ENCODE measurements at places on chromosomes 2 and 18. TPM values are rescaled to one million over a fixed set of nuclear protein-coding genes. Genes with fewer than 3 reads are reported as not detected.

Gene MAL
- not detected for total RNA-seq

Gene REEP1
- total RNA-seq = 1.3 TPM

Gene PLEK
- total RNA-seq = not detected

Gene GNLY
- not detected for total RNA-seq

Gene HOXD13
- total RNA-seq = not detected

Gene DUSP2
- total RNA-seq = 13.5 TPM

GRCh38 chr2:212359425-212360067 is 179.1 kb downstream of the ERBB4 start:
- H3K27ac ChIP-seq = no peak overlapping the region
- no peaks in the 10 kb centered on the region for H3K27me3 ChIP-seq
- no peaks in the 10 kb centered on the region for H3K4me1 ChIP-seq
- DNase-seq = no peak
- no peaks in the 10 kb centered on the region for H3K36me3 ChIP-seq
- H3K4me3 ChIP-seq = no peak overlapping the region

GRCh38 chr2:240469239-240469636 is 33.8 kb downstream of the GPC1 start:
- no peaks in the 10 kb centered on the region for H3K4me1 ChIP-seq
- DNase-seq = peak; percentile 40
- no peak overlapping the region for H3K4me3 ChIP-seq
- no peak overlapping the region for H3K27ac ChIP-seq
- no peaks in the 10 kb centered on the region for H3K36me3 ChIP-seq

- H3K36me3 ChIP-seq = peaks cover 10% of the 10 kb centered on the region
- peak; percentile 63 for DNase-seq
- no peak overlapping the region for H3K27ac ChIP-seq
- no peaks in the 10 kb centered on the region for H3K27me3 ChIP-seq
These were observed 549.4 kb downstream of the NYAP2 start for GRCh38 chr2:225948903-225949302.

DNA sequence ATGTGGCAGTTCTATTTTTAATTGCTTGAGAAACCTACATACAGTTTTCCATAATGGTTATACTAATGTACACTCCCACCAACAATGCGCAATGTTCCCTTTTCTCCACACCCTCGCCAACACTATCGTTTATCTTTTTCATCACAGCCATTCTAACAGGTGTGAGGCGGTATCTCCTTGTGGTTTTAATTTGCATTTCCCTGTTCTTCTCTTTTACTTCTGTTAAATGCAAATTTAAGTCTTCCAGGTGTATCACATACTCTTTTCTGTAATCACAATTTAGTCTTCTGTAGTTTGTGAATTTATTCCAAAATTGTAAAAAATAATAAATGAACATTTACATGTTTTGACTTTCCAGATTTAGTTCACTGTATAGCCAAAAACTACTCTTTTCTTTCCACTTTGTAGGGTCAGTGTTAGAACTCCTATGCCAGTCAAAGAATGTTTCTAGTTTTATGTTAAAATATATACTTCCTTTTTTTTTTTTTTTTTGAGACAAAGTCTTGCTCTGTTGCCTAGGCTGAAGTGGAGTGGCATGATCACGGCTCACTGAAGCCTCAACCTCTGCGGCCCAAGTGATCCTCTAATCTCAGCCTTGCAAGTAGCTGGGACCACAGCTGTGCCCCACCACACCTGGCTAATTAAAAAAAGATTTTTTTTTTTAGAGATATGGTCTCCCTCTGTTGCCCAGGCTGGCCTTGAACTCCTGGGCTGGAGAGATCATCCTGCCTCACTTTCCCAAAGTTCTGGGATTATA is 15.4 kb upstream of the ACYP2 start:
- H3K27me3 ChIP-seq = no peaks in the 10 kb centered on the region
- no peak for DNase-seq
- H3K27ac ChIP-seq = no peak overlapping the region
- no peaks in the 10 kb centered on the region for H3K4me1 ChIP-seq

GRCh38 chr2:80438686-80439085 is 134.1 kb upstream of the LRRTM1 start:
- 0 out of 2 replicates have a peak, but pooled peaks cover 2% of the 10 kb centered on the region for H3K27me3 ChIP-seq
- H3K4me1 ChIP-seq = no peaks in the 10 kb centered on the region
- no peak for DNase-seq
- no peaks in the 10 kb centered on the region for H3K36me3 ChIP-seq

DNA sequence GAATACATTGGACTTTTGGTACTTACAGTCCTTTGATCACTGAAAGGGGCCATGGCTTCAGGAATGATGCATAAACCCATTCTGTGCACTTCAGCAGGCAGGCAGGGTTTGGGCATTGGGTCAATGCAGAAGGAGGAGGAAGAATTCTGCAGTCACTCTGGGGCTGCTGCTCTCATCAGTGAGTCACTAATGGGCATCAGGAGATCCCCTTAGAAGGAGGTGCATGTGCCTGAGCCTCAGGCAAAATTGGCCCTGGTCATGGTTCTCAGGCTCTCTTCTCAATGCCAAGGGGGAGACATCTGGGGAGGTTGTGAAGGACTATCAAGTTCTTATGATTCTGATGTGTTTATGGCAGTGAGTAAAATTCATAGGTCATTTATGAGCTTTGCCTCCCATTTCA is 52.0 kb upstream of the TNP1 start:
- no peak overlapping the region for H3K27ac ChIP-seq
- no peak for DNase-seq
- no peaks in the 10 kb centered on the region for H3K4me1 ChIP-seq
- H3K4me3 ChIP-seq = no peak overlapping the region

- H3K4me1 ChIP-seq = no peaks in the 10 kb centered on the region
- H3K4me3 ChIP-seq = no peak overlapping the region
- no peak for DNase-seq
- no peak overlapping the region for H3K27ac ChIP-seq
- H3K27me3 ChIP-seq = no peaks in the 10 kb centered on the region
- peaks cover 32% of the 10 kb centered on the region for H3K36me3 ChIP-seq
These were observed 105.2 kb upstream of the TFCP2L1 start for GRCh38 chr2:121390082-121390692.

DNA sequence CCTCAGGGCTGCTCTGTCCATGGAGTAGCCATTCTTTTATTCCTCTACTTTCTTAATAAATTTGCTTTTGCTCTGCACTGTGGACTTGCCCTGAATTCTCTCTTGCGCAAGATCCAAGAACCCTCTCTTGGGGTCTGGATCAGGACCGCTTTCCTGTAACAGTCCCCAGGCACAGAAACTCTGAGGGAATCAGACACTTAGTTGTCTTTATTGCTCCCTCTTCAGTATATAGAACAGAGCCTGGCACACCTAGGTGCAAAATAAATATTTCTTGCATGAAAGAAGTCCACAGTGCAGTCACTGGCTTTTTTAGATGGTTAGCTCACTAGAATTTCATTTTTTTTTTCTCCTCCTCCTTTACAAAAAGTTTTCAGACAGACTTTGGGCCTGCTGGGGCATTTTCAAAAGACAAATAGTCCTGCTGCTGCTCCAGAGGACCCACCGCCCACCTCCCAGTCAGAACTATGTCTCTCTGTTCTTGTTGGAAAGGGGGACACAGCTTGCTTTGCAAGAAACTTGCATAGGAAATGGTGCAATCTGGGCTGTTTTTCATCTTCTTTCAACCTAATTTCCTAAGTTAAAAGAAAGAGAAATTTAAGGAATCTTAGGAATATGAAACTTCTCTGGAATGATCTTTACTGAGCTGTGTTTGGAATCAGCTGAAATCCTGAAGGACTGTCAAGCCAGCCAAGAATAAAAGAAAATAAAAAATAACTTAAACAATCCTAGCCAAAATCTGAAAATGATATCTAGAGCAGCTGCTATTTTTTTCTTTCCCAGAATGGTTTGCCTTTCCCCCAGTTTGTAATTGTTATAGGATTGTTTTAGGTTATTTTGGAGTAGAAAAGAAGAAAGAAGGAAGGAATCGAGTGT is 31.7 kb upstream of the MAP4K3 start:
- H3K27me3 ChIP-seq = no peaks in the 10 kb centered on the region
- H3K4me1 ChIP-seq = no peaks in the 10 kb centered on the region
- H3K4me3 ChIP-seq = no peak overlapping the region
- no peaks in the 10 kb centered on the region for H3K36me3 ChIP-seq
- DNase-seq = no peak

- H3K36me3 ChIP-seq = peaks cover 2% of the 10 kb centered on the region
- no peak overlapping the region for H3K4me3 ChIP-seq
- no peak overlapping the region for H3K27ac ChIP-seq
- no peaks in the 10 kb centered on the region for H3K27me3 ChIP-seq
- peaks cover 6% of the 10 kb centered on the region for H3K4me1 ChIP-seq
These were observed 90.1 kb downstream of the ACVR1 start for GRCh38 chr2:157785866-157786662.

DNA sequence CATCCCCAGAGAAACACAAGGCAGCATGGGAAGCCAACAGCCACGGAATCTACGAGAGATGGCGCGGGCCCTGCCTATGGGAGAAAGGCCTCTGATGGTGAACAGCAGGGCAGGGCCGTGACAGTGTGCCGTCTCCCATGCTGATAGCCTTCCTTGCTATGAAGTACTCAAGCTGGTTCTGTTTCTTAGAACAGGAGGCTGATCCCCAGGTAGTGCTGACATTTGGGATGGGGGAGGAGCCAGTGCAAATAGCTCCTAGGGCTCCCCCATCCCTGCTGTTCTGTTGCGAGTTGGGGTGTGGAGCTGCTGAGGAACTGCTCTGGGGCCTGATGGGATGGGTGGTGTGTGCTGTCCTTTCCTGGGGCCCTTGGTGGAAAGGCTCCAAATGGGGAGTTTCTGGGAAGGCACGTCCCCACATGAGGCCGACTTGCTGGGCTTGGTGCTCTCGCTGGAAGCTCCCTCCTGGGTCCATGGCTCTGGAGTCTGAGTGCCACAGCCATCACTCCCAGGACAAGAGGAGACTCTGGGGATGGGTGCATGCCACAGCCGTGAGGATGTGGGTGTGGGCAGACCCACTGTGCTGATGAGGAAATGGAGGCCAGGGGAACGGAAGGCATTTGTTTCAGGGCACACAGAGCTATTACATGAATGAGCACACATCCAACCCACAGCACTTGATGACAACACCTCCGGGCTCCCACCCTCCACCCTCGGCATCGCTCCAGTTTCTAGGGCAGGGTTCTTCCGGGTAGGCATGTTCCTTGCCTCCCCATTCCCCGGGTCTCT is 246.8 kb downstream of the HDAC4 start:
- no peak overlapping the region for H3K4me3 ChIP-seq
- H3K36me3 ChIP-seq = peaks cover 26% of the 10 kb centered on the region
- no peaks in the 10 kb centered on the region for H3K27me3 ChIP-seq
- DNase-seq = peak; percentile 14
- no peaks in the 10 kb centered on the region for H3K4me1 ChIP-seq
- no peak overlapping the region for H3K27ac ChIP-seq

DNA sequence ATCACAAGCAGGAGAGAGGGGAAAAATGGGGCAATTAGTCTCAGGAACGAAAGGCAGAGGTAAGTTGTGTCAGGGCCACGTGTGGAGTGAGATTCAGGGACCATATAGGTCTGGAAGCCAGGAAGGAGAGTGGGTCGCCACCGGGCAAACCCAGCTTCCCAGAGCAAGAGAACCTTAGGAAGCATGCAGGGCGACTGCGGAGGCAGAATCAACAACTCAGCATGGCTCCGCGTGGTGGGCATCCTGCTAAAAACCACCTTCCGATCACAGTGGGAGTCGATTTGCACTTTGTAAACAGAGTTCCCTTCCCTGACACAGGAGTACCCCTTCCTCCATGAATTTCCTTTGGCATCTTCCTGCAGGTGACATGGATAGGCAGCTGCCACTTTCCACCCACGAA is 114.6 kb downstream of the TTC32 start:
- no peak overlapping the region for H3K27ac ChIP-seq
- DNase-seq = no peak
- no peaks in the 10 kb centered on the region for H3K36me3 ChIP-seq
- no peak overlapping the region for H3K4me3 ChIP-seq
- no peaks in the 10 kb centered on the region for H3K27me3 ChIP-seq

DNA sequence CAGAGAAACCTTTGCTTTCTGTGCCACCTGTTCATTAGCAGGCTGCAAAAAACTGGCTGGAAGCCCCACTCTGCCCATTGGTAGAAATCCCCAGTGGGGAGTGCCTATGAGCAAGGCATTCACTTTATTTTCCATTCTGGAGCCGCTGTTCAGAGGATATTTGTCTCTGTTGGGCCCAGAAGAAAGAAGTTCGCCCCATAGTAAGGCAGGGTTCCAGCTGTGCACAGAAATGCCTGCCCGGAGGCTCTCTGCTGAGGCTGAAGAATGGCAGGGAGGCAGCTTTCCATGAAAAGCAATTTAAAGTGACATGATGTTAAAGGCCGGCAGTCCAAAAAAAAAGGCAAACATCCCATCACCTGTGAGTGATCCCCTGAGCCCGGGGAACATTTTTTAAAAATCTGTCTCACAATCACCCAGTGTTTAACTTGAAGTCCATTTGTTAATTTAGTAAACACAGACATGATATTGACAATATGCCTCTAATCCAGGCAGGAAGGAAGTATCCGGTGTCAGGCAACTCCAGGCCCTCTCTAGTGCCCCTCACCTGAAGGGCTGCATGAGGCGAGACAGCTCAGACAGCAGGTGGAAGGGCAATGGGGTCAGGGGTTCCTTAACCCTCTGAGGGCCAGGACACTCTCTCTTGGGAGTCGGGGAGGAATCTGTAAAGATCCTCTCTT is 265.1 kb upstream of the SIX2 start:
- H3K27me3 ChIP-seq = no peaks in the 10 kb centered on the region
- peaks cover 2% of the 10 kb centered on the region for H3K4me1 ChIP-seq
- H3K4me3 ChIP-seq = no peak overlapping the region
- peaks cover 2% of the 10 kb centered on the region for H3K36me3 ChIP-seq

- DNase-seq = peak; percentile 9
- no peak overlapping the region for H3K27ac ChIP-seq
- no peaks in the 10 kb centered on the region for H3K27me3 ChIP-seq
- H3K4me3 ChIP-seq = no peak overlapping the region
These were observed 73.8 kb downstream of the TMEM18 start for GRCh38 chr2:603427-603826.

DNA sequence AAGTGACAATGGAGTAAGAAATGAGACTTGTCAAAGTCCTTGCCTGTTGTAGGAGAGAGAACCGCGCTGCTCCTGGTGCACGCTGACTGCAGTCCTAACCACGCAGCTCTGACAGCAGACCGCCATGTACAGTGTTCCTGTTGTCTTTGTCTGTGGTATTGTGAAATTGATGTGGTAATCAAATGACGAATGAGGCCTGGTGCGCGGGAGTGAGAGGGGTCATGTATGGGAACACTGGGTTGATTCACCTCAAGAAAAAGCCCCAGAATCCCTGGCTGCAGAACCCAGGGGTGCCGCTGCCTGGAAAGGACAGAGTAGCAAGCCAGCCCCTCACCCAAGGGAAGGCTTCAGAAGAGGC is 64.0 kb downstream of the INPP4A start:
- no peak for DNase-seq
- no peaks in the 10 kb centered on the region for H3K27me3 ChIP-seq
- peaks cover 15% of the 10 kb centered on the region for H3K36me3 ChIP-seq
- no peak overlapping the region for H3K4me3 ChIP-seq

GRCh38 chr2:8121826-8122513 is 559.9 kb upstream of the ID2 start:
- H3K36me3 ChIP-seq = no peaks in the 10 kb centered on the region
- H3K4me3 ChIP-seq = no peak overlapping the region
- H3K27ac ChIP-seq = no peak overlapping the region

- no peak overlapping the region for H3K27ac ChIP-seq
- no peak for DNase-seq
These were observed 13.3 kb downstream of the MPP4 start for GRCh38 chr2:201685156-201685555.

All from H9 (cell line).